ENCODE measurements at places on chromosomes 13 and 19.
A peak's percentile ranks its signal among the peaks of the same experiment; 100 is the strongest.

DNA sequence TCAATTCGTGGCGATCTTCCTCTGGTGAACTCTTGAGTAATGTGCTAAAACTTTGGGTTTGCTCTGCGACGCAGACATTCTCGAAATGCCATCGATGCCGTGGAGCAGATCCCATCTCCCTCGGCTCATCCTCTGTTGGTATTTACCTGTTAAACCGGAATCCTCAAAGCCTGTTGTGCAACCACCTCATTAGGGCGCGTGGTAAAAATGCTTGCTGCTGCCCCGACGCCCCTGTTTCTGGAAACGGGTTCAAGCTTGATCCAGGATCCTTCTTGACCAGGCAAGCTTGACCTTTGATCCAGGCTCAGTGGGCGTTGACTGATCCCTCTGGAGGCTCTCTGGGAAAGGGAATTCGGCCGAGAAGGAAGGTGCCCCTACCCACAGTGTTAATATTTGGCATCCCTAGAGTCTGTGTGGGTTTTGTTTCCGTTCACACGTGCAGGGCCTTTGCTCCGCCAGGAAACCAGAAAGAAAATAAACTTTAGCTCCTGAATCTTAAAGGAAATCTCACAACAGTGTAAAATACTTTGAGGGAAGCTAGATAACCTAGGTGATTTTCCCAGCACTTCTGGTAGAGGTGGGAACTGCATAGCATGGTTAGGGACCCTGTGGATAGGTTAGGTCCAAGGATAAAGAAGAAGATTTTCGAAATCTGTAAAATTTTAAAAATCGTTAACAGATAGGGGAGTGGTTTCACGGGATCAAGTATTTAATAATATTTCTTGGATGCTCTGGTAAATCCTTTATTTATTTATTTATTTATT lies 1.1 kb downstream of the LSM14A start:
- peak; percentile 6 for DNase-seq

GRCh38 chr19:19568802-19569756 lies 31.0 kb downstream of the CILP2 start:
- no peak for DNase-seq

DNA sequence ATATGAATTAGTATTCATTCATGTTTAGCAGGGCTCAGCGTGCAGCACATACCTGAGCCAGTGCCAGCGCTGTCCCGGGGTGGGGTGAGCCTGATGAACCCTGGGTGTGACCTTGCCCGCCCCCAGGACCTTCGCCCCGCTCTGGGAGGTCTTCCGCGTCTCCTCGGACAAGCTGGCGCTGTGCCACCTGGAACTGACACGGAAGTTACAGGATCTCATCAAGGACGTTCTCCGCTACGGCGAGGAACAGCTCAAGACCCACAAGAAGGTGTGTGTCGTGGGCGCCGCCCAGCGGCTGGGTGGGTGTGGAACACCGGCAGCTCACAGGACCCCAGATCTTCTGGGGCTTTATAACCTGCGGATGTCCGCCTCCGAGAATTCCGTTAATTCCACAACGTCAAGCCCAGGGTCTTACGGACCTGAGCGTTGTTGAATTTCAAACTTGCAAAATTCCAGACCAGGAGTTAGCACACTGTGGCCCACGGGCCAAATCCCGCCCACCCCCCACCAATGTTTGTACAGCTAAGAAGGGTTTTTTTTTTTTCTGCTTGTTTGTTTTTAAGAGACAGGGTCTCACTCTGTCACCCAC lies 15.4 kb downstream of the FCHO1 start:
- no peak for DNase-seq

DNA sequence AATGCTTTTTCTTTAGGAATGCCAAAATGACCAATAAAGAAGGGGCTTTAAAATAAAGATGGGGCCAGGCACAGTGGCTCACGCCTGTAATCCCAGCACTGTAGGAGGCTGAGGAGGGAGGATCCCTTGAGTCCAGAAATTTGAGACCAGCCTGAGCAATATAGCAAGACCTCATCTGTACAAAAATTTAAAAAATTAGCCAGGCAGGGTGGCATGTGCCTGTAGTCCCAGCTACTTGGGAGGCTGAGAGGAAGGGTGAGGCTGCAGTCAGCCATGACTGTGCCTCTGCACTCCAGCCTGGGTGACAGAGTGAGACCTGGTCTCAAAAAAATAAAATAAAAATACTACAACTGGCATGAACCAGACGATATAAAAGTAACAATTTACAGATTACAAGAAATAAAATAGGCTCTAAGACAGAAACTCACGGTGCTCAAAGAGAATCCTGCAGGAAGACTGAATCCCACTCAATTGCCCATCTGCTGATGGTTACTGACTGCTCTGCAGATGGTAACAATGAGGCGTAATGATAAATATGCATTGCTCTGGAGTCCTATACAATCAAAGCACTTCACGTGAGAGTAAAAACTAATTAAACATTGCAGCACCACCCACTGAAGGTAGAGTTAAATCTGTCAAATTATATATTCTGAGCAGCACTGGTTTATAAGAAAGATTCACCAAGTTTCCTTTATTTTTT lies 93.2 kb downstream of the LHFPL6 start:
- no peak for DNase-seq

GRCh38 chr13:29963089-29963488 lies 112.7 kb upstream of the UBL3 start:
- no peak for DNase-seq

DNA sequence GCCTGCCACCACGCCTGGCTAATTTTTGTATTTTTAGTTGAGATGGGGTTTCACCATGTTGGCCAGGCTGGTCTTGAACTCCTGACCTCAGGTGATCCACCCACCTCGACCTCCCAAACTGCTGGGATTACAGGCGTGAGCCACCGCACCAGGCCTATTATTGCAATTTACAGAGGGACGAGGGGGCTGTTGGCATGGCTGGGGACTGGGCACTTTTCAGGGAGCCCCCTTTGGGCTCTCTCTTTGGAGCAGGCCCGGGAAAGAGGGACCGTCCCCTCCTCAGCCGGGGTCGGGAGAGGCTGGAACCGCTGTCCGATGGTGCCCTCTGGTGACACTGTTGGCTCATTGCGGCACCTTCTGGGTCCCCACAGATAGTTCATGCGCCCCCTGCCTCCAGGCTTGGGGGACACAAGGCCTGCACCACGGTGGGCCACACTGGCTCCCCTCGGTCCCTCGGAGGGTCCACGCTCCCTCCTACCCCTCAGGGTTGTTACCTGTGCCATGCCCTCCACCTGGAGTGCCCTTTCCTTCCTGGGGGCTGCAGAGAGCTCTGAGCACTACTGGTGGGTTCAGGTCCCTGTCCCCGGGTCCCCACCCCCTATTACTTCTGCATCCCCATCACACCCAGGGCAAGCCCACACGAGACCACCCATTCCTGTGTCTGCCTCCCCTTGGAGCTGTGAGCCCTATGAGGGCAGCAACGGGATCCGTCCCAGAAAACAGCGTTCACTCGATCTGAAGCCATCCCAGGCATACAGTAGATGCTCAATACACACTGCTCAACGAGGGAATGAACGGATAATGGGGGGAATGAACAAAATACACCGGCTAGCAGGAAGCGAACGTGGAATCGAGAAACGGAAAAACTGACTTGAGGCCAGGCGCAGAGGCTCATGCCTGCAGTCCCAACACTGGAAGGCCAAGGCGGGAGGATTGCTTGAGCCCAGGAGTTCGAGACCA lies 12.5 kb downstream of the FEM1A start:
- DNase-seq, result peak; percentile 41
